ENCODE measurements at places on chromosomes 1 and 21. TPM values are rescaled to one million over a fixed set of nuclear protein-coding genes. Genes with fewer than 3 reads are reported as not detected.

The ESPN gene
- total RNA-seq, result 0.98 TPM

The LRIG2 gene
- total RNA-seq, result 10.8 TPM

GRCh38 chr1:150173141-150173585 is 23.4 kb downstream of the PLEKHO1 start:
- H3K27me3 ChIP-seq, result no peaks in the 10 kb centered on the region
- H3K4me1 ChIP-seq, result no peaks in the 10 kb centered on the region
- no peak overlapping the region for H3K4me3 ChIP-seq
- no peaks in the 10 kb centered on the region for H3K36me3 ChIP-seq
- no peak overlapping the region for H3K27ac ChIP-seq

The MMEL1 gene
- total RNA-seq, result 1.5 TPM

GRCh38 chr1:13700521-13701270 is 708 bp downstream of the PRDM2 start:
- peak overlapping the region; percentile 94 for H3K4me3 ChIP-seq
- H3K4me1 ChIP-seq, result peaks cover 50% of the 10 kb centered on the region
- H3K36me3 ChIP-seq, result peaks cover 11% of the 10 kb centered on the region
- no peaks in the 10 kb centered on the region for H3K27me3 ChIP-seq
- peak; percentile 46 for DNase-seq

The SGIP1 gene
- total RNA-seq, result not detected

GRCh38 chr1:191520345-191520744 is 637.9 kb upstream of the RGS18 start:
- no peak for DNase-seq
- H3K4me3 ChIP-seq, result no peak overlapping the region
- no peaks in the 10 kb centered on the region for H3K27me3 ChIP-seq
- H3K27ac ChIP-seq, result no peak overlapping the region

GRCh38 chr1:110605901-110606656 is at the start of gene KCNA2:
TSS of gene KCNA2 (minus strand) at chr1:110606358. CDS start at chr1:110604782, 1,576 bp downstream.
- H3K27ac ChIP-seq, result no peak within 1 kb of the TSS
- H3K36me3 ChIP-seq, result peaks cover 2% of the 10 kb centered on the region
- H3K27me3 ChIP-seq, result peaks cover 43% of the 10 kb centered on the region
- peaks cover 41% of the 10 kb centered on the region for H3K4me1 ChIP-seq

DNA sequence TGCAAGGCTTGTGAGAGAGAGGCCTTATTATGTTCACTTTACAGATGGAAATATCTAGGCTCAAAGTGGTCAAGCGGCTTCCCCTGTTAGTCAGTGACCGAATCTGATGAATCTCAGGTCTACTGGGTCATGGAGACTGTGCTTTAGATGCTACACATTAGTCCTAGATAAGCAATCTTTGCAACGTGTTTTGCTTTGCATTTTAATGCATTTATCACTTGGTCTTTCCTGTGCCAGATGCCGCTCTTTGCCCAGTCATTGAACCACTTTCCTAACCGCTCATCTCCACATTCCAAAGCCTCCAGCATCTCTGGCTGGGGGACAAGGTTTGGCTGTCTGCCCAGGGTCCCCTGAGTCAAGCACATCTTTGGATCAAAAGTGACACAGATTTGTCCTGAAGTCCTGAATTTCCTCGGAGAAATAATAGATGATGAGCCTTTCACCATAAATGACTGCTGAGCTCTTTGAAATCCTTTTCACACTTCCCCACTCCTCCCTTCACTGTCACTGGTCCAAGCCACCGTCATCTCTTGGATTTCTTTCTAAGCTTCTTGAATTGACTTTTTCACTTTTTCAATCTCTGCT is 96.0 kb upstream of the USP24 start:
- peaks cover 4% of the 10 kb centered on the region for H3K27me3 ChIP-seq
- no peaks in the 10 kb centered on the region for H3K36me3 ChIP-seq
- no peak overlapping the region for H3K4me3 ChIP-seq
- no peak overlapping the region for H3K27ac ChIP-seq
- no peaks in the 10 kb centered on the region for H3K4me1 ChIP-seq

GRCh38 chr1:84687714-84688462 is 2.4 kb downstream of the SSX2IP start:
- DNase-seq, result no peak
- peaks cover 50% of the 10 kb centered on the region for H3K4me1 ChIP-seq
- no peaks in the 10 kb centered on the region for H3K36me3 ChIP-seq
- no peak overlapping the region for H3K4me3 ChIP-seq

GRCh38 chr21:41665766-41666595 is 100.9 kb downstream of the RIPK4 start:
- no peaks in the 10 kb centered on the region for H3K27me3 ChIP-seq
- DNase-seq, result no peak
- H3K27ac ChIP-seq, result no peak overlapping the region
- no peak overlapping the region for H3K4me3 ChIP-seq
- H3K4me1 ChIP-seq, result no peaks in the 10 kb centered on the region

All from activated CD4-positive, alpha-beta memory T cell treated with anti-CD3 and anti-CD28 coated beads, Interleukin-2, amount 10 ng/mL, durations not matched to agents 7 days and 5 days (primary cell).